ENCODE measurements at places on chromosomes 5 and 9. TPM values are rescaled to one million over a fixed set of nuclear protein-coding genes. Genes with fewer than 3 reads are reported as not detected.

DNA sequence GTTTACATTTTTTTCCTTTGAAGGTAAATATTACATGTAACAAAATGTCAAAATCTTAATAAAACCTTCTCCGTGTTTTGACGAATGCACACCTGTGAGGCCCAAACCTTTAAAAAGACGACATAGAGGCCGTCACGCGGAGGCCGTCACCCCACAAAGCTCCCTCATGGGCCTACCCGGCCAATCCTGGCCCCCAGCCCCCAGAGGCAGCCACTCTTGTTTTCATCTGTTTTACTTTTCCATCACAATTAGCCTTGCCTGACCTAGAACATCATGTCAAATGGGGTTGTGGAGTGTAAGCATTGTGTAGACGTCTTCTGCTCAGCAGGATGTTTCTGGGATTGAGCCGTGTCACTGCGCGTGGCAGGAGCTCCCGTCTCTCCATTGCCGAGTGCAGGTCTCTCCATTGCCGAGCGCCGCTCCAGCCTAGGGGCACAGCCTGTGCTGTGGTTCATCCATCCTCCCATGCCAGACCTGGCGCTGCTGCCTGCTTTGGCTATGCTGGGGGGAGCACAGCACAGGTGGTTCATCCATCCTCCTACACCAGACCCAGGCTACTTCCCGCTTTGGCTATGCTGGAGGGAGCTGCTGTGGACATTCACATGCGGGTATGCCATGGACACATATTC is 52.2 kb upstream of the IRX4 start:
- H3K27me3 ChIP-seq: no peaks in the 10 kb centered on the region
- DNase-seq: no peak
- no peaks in the 10 kb centered on the region for H3K4me1 ChIP-seq
- H3K27ac ChIP-seq: no peak overlapping the region

GRCh38 chr9:131942146-131942720 is 137.4 kb downstream of the MED27 start:
- H3K27ac ChIP-seq: no peak overlapping the region
- peaks cover 9% of the 10 kb centered on the region for H3K36me3 ChIP-seq
- H3K27me3 ChIP-seq: no peaks in the 10 kb centered on the region
- no peak overlapping the region for H3K4me3 ChIP-seq
- no peaks in the 10 kb centered on the region for H3K4me1 ChIP-seq

GRCh38 chr9:37617832-37618231 is 25.4 kb upstream of the TOMM5 start:
- no peaks in the 10 kb centered on the region for H3K4me1 ChIP-seq
- no peak for DNase-seq
- no peaks in the 10 kb centered on the region for H3K27me3 ChIP-seq

DNA sequence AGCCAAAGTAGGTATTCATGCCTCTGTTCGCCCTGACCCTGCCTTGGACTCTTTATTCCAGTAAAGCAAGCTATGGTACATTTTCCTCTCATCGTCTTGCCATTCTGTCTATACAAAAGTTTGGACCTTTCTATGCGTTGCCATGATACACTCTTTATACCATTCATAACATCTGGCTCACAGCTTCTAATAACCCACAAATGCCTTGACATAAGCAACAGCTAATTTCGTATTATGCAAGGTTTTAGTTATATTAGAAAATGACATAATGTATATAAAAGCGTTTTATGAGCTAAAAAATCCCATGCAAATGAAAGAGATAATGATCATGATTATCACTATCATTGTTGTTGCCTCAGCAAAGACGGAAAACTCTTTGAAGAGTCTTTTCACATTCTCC is 265.7 kb downstream of the TMEM167A start:
- H3K27me3 ChIP-seq: no peaks in the 10 kb centered on the region
- no peaks in the 10 kb centered on the region for H3K36me3 ChIP-seq
- no peaks in the 10 kb centered on the region for H3K4me1 ChIP-seq
- H3K4me3 ChIP-seq: no peak overlapping the region
- no peak overlapping the region for H3K27ac ChIP-seq

SGCD gene
- 85.1 TPM for total RNA-seq

- H3K36me3 ChIP-seq: no peaks in the 10 kb centered on the region
- H3K27ac ChIP-seq: no peak overlapping the region
- no peak for DNase-seq
- H3K4me1 ChIP-seq: no peaks in the 10 kb centered on the region
- H3K27me3 ChIP-seq: no peaks in the 10 kb centered on the region
These were observed 117.5 kb downstream of the SLC1A3 start for GRCh38 chr5:36723912-36724311.

GRCh38 chr9:2461892-2462291 is 159.7 kb upstream of the VLDLR start:
- no peaks in the 10 kb centered on the region for H3K36me3 ChIP-seq
- H3K27ac ChIP-seq: no peak overlapping the region
- H3K27me3 ChIP-seq: no peaks in the 10 kb centered on the region

TMEM171 gene
- not detected for total RNA-seq

DNA sequence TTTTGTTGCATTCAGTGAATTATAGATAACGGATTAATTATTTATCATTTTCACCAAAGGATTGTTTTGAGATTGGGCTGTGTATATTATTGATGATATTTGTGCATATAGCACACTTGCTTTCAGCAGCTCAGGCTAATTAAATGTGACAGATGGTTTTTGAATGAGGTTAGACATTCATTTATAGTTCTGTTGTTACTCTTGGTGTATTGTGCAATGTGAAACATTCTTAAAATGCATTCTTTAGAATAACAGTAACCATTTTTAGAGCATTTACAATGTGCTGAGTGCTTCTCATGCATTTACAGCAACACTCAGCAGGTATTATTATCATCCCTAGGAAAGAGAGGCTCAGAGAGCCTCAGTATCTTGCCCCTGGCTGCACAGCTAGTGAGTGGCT is 23.8 kb downstream of the NANS start:
- no peak for DNase-seq
- H3K36me3 ChIP-seq: peaks cover 34% of the 10 kb centered on the region
- no peak overlapping the region for H3K4me3 ChIP-seq
- H3K27ac ChIP-seq: no peak overlapping the region

GRIN3A gene
- 0.44 TPM for total RNA-seq

RNF130 gene
- 42.9 TPM for total RNA-seq

DNA sequence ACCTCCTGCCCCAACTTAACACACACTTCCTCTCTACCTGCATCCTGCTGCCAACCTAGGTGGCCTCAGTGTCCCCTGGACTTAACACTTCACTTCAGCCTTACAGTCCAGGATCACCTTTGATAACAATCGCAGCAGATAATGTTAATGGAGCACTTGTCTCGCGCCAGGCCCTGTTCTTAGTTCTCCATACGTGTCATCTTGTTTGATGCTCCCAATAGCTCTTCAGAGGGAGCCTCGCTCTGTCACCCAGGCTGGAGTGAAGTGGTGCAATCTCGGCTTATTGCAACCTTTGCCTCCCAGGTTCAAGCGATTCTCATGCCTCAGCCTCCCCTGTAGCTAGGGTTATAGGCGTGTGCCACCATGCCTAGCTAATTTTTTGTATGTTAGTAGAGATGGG is 62.7 kb upstream of the SHB start:
- H3K4me1 ChIP-seq: no peaks in the 10 kb centered on the region
- no peak overlapping the region for H3K4me3 ChIP-seq
- no peak overlapping the region for H3K27ac ChIP-seq
- H3K27me3 ChIP-seq: no peaks in the 10 kb centered on the region
- H3K36me3 ChIP-seq: no peaks in the 10 kb centered on the region

- peak overlapping the region; percentile 84 for H3K27ac ChIP-seq
- H3K36me3 ChIP-seq: no peaks in the 10 kb centered on the region
- peak overlapping the region; percentile 83 for H3K4me3 ChIP-seq
- no peak for DNase-seq
- peaks cover 49% of the 10 kb centered on the region for H3K4me1 ChIP-seq
These were observed 1.1 kb downstream of the PTGER4 start for GRCh38 chr5:40680741-40681362.

GRCh38 chr5:137792303-137792702 is 38.1 kb upstream of the HNRNPA0 start:
- H3K4me1 ChIP-seq: no peaks in the 10 kb centered on the region
- no peak overlapping the region for H3K27ac ChIP-seq
- H3K4me3 ChIP-seq: no peak overlapping the region
- no peaks in the 10 kb centered on the region for H3K27me3 ChIP-seq
- H3K36me3 ChIP-seq: no peaks in the 10 kb centered on the region

DNA sequence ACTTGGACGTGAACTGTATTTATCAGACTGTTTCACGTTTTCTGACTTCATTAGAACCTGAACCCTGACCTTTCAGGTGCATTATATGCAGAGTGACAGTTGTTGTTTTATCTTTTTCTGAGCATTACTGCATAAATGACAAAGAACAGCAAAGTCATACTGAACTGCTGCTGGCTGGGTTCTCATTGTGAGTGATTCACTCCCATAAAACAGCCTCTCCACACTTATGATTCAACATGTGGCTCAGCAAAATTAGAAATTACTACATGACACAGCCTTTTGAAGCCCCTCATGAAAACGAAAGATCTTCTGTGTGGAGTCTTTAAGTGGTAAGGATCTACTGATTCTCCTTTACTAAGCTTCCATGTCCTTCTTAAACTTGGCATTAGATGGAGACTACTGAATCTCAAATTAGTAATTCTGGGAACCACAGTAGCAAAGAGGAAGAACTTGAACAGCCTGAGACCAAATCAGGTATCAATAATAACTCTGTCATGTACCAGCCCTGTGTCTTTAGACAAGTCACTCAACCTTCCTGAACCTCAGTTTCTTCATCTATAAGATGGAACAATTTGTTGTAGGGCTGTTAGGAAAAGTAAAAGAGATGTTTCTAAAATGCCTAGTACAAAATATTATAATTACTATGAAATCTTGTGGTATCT is 172.3 kb upstream of the GNA14 start:
- no peak for DNase-seq
- H3K27ac ChIP-seq: no peak overlapping the region
- no peak overlapping the region for H3K4me3 ChIP-seq
- H3K4me1 ChIP-seq: no peaks in the 10 kb centered on the region

- peaks cover 15% of the 10 kb centered on the region for H3K4me1 ChIP-seq
- no peak overlapping the region for H3K4me3 ChIP-seq
- no peak overlapping the region for H3K27ac ChIP-seq
- DNase-seq: no peak
These were observed 47.1 kb downstream of the SEMA5A start for GRCh38 chr5:9498541-9499497.

HK3 gene
- total RNA-seq: 0.85 TPM

C1QTNF3 gene
- 2.0 TPM for total RNA-seq

DNA sequence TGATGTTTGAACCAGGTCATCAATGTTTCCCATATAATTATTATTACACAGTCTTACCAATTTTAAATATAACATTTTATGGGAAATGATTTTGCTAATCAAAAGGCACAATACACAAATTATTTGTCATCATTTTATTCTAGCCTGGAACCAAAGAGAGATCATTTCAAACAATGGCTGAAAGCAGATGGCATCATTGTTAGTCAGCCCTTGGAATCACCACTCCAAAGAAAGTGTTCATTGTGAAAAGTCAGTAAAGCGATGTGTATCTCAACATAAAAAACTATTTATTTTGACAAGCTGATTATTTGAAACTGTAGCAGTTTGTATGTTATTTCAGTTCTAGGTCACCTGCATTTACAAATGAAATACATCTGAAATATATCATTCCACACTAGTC is 1068.7 kb downstream of the CDH12 start:
- no peaks in the 10 kb centered on the region for H3K4me1 ChIP-seq
- H3K27me3 ChIP-seq: no peaks in the 10 kb centered on the region
- DNase-seq: no peak
- no peak overlapping the region for H3K27ac ChIP-seq
- H3K4me3 ChIP-seq: no peak overlapping the region

LCP2 gene
- total RNA-seq: 6.5 TPM

TBC1D13 gene
- 14.2 TPM for total RNA-seq

- peaks cover 49% of the 10 kb centered on the region for H3K4me1 ChIP-seq
- peak overlapping the region; percentile 100 for H3K27ac ChIP-seq
These were observed 4.5 kb downstream of the NFIB start for GRCh38 chr9:14309403-14309802.

DNA sequence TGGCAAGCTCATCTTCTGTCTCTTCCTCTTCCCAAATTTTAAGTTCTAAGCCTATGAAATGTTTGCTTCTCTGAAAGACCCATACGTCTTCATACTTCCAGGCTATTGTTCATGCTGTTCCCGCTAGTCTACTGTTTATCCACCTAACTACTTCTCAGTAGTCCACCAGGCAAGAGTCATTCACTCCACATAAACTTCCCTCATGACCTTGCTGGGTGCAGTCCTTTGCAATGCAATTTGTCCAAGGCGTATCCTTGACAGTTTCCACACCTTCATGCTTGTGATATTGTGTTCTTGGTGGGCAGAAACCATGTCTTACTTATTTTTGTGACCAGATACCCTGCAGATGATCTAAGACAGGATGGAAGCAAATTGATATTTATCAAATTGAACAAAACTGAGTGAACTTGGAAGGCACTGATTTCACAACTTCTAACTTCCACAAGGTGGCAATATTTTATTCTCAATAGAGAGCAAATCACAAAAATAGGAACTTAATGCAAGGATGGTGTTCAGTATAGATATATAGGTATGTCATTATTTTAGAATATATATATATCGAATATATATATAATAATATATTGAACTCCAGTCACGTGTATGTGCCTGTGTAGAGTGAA is 30.3 kb downstream of the TYRP1 start:
- H3K4me1 ChIP-seq: no peaks in the 10 kb centered on the region
- no peaks in the 10 kb centered on the region for H3K36me3 ChIP-seq
- no peak for DNase-seq
- no peak overlapping the region for H3K27ac ChIP-seq
- no peak overlapping the region for H3K4me3 ChIP-seq
- no peaks in the 10 kb centered on the region for H3K27me3 ChIP-seq

- H3K27ac ChIP-seq: peak overlapping the region; percentile 26
- H3K4me1 ChIP-seq: peaks cover 28% of the 10 kb centered on the region
- H3K27me3 ChIP-seq: no peaks in the 10 kb centered on the region
- H3K36me3 ChIP-seq: no peaks in the 10 kb centered on the region
- no peak for DNase-seq
These were observed 31.7 kb downstream of the SARDH start for GRCh38 chr9:133706307-133707050.

DNA sequence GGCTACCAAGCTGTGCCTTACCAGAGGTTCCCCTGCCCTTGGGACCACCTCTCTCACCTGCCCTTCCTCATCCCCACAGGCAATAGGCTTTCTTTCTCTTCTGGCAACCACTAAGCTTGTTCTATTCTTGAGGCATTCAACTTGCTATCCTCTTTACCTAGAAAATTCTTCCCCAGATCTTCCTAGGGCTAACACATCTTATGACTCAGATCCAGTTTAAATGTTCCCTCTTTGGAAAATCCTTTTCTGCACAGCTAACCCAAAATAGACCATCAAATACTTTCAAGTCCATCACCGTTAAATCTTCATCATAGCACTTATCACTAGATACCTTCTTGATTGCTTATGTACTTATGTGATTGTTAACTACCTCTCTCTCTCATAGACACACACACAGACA is 93.7 kb downstream of the ENC1 start:
- DNase-seq: no peak
- no peak overlapping the region for H3K27ac ChIP-seq
- no peaks in the 10 kb centered on the region for H3K36me3 ChIP-seq
- H3K27me3 ChIP-seq: no peaks in the 10 kb centered on the region

DNA sequence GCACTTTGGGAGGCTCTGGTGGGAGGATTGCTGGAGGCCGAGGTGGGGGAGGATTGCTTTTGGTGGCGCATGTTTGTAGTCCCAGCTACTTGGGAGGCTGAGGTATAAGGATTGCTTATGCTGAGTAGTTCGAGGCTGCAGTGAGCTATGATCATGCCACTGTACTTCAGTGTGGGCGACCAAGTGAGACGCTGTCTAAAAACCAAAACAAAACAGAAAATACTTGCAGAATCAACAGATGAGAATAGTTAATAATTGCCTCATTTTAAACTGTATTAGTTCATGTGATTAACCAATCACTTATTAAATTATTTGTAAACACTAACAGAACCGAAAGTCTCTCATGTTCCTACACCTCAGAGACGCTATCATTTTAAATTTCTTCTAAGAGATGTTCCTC is 118.1 kb downstream of the CCDC171 start:
- H3K36me3 ChIP-seq: no peaks in the 10 kb centered on the region
- no peaks in the 10 kb centered on the region for H3K27me3 ChIP-seq
- H3K4me1 ChIP-seq: no peaks in the 10 kb centered on the region
- no peak overlapping the region for H3K27ac ChIP-seq
